ENCODE measurements at places on chromosomes 2 and 18.

GRCh38 chr2:218788529-218789255 is 6.7 kb downstream of the CYP27A1 start:
- no peak for ATAC-seq

DNA sequence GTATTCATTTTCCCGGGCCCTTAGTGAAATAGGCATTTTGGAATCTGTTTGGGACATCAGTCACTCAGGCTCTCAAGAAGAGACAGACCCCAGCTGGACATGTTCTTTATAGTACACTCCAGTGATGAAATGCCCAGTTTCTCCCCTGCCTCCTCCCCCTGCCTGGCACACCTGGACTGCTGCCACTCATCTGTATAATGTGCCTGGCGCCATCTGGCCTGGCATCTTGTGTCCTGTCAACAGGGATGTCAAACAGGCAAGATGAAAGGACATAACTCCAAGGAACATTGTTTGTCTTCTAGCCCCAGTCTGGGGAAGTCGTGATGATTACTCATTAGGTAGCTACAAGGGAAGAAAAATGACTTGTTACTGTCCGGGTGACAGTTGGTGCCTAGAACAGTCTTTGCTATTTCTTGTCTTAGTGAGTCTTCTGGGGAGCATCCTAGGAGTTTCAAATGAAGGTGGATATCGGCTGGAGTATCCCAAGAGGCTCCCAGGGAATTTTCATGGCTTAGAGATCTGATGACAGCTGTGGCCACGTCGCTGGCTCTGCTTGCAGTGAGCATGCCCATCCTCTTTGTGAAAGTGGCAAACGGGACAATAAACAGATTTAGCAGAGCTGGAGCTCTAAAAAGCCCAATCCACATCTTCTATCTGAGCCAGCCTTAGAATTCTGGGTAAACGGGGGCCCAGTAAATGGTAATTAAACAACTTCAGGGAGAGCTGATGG is 153.6 kb downstream of the ALK start:
- no peak for ATAC-seq

GRCh38 chr2:219769090-219769910 is 141.9 kb downstream of the SLC4A3 start:
- peak; percentile 93 for ATAC-seq

GRCh38 chr18:49898421-49898820 is 85.1 kb upstream of the ACAA2 start:
- ATAC-seq = no peak

- peak; percentile 43 for ATAC-seq
Measured at GRCh38 chr2:27021253-27022049, 11.3 kb upstream of the TMEM214 start.
